Nucleus accumbens (tissue), 56 donors: ENCODE measurements at places on chromosomes 1 and 21.

- DNase-seq, result no peak
Observed at GRCh38 chr1:213393860-213394259, 342.8 kb downstream of the RPS6KC1 start.

DNA sequence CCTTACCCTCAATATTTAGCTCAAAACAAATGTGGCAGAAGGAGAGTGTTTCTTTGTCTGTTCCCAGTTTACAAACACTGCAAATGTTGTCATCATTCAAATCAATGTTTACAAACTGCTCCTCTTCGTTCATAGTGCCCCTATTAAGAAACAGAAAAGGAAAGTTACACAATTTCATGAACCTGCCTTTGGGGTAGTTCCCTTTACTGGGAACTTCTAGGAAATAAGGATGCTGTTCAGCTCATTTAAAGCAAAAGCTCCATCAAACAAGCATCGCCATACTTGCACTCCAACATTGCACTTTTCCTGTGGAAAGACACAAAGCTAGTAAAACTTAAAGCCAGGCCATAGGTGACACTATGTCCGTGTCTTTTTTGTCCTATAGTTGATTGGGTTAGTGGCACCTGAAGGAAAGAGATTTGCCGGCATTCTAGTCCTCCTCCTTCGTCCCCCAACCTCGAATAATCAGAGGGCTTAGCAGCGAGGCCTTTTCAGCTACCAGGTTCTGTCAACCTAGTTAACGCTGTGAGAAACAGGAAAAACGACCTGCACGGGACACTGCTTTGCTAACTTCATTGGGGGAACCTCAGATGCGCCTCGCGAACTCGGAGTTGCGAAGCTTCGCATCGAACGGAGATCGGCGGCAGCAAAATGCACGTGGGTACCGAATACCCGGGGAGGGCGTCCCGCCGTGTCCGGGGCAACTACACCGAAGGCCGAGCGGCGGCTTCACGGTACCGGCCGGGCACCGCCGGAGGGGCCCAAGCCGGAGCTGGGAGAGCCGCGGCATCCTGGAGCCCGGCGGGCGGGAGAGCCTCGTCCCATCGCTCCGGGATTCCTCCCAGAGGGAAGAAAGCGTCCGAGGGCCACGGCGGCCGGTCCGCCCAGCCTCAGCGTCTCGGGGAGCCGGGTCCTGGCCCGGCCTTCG lies 706 bp downstream of the C21orf91 start:
- peak; percentile 35 for DNase-seq

DNA sequence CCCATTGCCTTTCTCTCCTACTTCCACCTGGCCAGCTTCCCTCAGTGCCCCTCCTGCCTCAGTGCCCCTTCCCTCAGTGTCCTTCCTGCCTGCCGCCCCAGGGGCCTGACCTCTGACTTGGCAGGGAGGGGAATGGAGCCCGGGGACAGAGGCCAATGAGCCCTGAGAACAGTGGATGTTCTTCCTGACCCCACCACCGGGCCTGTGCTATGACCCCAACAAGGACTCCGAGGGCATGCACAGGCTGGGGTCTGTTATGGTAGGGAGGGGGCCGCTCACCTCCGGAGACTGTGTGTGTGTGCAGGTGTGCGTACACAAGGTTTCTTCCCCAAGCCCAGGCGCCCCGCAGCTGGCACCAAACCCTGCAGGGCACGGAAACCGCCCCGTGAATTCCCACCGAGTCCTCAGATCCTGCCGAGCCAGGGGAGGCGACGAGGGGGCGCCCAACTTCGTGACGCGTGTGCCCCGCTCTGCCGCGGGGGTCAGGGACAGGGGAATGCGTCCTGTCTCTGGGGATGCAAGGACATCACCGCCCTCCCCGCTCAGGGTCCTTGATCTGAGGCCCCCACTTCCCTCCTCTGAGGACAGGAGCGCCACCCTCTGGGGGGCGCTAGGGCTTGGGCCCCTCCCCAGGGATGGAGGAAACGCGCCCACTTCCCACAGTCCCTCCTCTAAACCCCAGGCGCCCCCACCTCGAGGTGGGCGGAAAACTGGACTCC lies 766 bp downstream of the RAP1GAP start:
- DNase-seq, result no peak

- no peak for DNase-seq
Observed at GRCh38 chr1:59705466-59706302, 109.1 kb upstream of the HOOK1 start.

DNA sequence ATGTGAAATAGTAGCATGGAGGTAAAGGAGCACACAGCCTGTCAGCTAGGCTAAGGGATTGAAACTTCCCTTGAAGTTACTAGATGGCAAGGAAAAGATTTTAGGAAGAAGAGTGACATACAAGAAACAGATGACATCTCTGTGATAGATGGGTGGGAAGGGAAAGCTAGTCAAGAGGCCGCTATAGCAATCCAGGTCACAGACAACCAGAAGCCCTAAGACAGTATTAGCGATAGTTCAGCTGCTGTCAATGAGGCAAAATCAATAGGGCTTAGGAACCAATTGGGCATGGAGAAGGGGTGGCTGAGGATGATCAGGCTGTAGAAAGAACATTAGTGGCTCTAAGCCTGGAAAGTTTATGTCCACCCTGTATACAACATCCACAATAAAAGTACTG lies 111.1 kb downstream of the GLUL start:
- no peak for DNase-seq

DNA sequence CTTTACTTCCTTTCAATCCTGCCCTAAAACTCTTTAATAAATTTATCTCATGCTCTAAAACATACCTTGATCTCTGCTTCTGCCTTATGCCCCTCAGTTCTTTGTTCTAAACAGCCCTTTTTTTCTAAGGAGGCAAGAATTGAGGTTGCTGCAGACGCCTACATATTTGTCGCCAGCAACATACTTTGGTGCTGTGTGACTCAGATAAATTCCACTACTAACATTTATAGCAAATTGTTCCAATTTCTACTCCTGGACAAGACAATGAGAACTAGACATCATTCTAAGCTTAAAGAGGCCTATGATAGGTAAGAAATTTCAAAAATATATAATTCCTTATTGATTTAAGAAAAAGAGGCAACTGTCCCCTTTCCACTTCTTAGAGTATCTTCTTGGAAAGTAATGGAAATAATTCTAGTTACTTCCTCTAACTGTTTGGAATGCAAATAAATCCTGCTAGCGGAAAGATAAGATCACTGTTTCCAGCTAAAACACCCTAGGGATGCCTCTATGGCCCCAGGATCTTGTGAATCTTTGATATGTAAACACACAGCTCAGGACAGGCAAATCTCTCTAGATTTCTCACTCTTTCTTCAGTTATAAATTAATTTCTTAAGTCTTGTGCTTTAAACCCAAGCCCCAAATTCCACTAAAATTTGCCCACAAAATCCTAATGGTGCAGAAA lies 869.1 kb downstream of the KCNT2 start:
- DNase-seq, result no peak

GRCh38 chr1:2368053-2368744 lies 23.2 kb downstream of the MORN1 start:
- DNase-seq, result no peak

DNA sequence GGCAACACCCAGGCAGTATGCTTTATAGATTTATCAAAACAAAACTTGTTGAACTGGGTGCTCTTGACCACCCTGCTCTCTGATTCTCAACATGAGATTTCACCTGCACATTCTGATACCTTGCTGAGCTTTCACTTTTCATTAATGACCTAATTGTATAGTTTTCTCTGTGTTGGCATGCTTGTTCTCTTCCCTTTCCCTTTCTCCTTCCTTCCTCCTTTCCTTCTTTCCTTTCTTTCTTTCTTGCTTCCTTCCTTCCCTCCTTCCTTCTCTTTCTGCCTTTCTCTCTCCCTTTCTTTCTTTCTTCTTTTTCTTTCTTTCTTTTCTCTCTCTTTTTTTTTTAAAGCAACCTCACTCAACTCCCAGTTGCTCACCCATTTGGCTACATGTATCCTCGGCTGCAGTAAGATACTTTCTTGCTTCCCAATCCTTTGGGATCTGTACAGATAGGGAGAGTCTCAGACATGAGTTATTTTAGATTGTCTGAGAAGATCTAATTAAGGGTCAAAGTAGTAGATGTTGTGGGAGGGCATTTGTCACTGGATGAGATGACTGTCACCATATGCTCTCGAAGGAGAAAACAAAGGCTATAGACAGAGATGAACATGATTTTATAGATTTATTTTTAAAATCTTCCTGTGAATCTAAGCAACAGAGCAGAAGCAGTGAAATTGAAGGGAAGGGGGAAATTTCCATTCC lies 458.0 kb downstream of the USP25 start:
- no peak for DNase-seq

DNA sequence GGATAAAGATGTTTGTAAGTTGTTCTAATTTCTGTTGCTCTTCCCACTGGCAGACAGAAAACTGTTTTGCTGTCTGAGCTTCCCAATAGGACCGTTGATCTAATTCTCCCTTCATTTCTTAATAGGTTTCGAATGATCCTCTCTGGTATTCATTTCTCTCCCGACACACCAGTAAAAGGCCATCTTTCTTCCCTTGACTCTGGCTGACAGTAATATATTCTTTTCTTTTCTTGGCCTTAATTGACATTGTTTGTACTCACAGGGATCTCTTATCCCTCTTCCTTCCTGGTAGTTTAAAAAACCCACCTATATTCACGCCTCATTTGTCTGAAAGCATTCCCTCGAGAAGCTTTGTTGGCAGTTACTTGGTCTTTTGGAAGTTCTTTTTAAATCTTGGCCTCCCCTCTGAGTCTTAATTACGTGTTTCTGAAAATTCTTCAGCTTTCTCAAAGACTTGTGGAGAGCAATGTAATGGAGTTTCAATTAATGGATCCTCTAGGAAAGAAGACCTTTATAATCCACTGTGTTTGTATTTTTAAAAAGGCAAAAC lies 40.3 kb downstream of the MAP10 start:
- no peak for DNase-seq

GRCh38 chr1:95742591-95743089 lies 508.6 kb downstream of the RWDD3 start:
- no peak for DNase-seq
